ENCODE measurements at places on chromosomes 2 and 18.

GRCh38 chr2:27370816-27371620, 602 bp downstream of the SNX17 start:
- H3K4me3 ChIP-seq = peak overlapping the region; percentile 85
- peak overlapping the region; percentile 92 for H3K27ac ChIP-seq

DNA sequence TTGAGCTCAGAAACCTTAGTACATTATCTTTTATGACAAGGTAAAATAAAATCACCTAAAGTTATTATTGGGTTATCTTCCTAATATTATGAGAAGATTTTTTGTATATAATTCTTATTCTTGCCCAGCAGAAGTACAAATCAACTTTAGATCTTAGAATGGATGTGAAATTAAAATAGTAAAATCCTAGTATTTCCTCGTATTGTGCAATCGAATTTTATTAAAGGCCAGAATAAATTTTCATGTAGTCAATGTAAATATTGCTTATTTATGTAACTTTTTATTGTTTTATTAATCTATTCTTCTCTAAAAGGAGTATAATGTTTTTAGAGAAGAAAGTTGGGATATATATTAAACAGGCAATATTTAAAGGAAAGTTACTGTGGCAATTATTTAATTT, 12.7 kb downstream of the MARS2 start:
- H3K27me3 ChIP-seq = no peaks in the 10 kb centered on the region
- no peak overlapping the region for H3K4me3 ChIP-seq
- no peaks in the 10 kb centered on the region for H3K36me3 ChIP-seq
- no peak for DNase-seq
- H3K27ac ChIP-seq = no peak overlapping the region

GRCh38 chr2:127048969-127049897, 57.7 kb downstream of the BIN1 start:
- no peak overlapping the region for H3K4me3 ChIP-seq
- peaks cover 7% of the 10 kb centered on the region for H3K36me3 ChIP-seq
- peaks cover 4% of the 10 kb centered on the region for H3K27me3 ChIP-seq
- H3K27ac ChIP-seq = no peak overlapping the region

DNA sequence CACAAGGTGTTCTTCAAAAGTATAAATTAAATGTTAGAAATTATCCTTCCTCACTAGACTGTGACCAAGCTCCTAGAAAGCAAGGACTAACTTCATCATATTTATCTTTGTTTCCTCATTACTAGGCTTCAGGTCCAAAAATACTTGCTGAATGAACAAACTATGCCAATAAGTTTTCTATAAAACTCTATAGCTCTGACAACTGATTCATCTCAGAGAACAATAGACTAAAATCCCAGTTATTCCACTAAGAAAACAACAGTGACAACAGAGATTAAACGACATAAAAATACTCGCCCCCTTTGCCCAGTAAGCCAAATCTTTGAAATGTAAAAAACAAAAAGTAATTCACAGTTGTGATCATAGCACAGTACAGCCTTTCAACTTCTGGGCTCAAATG, 13.6 kb downstream of the TLK1 start:
- H3K27ac ChIP-seq = no peak overlapping the region
- H3K4me3 ChIP-seq = no peak overlapping the region
- no peaks in the 10 kb centered on the region for H3K4me1 ChIP-seq
- no peak for DNase-seq
- H3K27me3 ChIP-seq = no peaks in the 10 kb centered on the region

DNA sequence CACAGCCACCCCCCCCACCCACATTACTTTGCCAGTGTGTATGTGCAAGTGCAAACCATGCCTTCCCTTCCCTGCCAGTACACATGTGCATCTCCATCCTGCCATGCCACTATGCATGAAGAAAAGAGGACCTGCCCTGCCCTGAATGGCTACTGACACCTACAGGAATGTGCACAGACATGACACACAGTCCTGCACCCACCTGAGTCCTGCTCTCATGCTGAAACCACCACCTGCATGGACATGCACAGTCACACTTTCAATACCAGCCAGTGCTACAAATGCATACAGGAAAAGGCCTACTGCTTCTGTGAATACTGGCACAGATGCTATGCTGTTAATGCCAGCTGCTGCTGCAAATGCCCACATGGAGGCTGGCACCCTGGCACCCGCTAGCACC, 334.4 kb upstream of the DLGAP1 start:
- no peaks in the 10 kb centered on the region for H3K36me3 ChIP-seq
- no peak overlapping the region for H3K4me3 ChIP-seq
- no peaks in the 10 kb centered on the region for H3K27me3 ChIP-seq
- H3K27ac ChIP-seq = no peak overlapping the region
- no peaks in the 10 kb centered on the region for H3K4me1 ChIP-seq
- DNase-seq = no peak

DNA sequence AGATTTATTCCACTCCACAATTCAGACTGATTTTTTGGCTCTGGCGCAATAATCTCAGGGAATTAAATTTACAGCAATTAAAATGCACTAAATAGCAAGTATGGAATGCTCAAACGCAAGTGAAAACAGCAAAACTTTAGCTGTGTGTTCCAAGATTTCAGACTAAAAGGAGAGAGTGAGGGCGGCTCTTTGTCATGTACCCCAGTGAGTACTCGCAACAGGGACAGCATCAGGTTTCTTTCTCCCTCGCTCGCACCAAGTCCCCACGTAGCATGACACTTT, 1.1 kb downstream of the ROCK2 start:
- no peaks in the 10 kb centered on the region for H3K27me3 ChIP-seq
- H3K36me3 ChIP-seq = no peaks in the 10 kb centered on the region
- H3K27ac ChIP-seq = peak overlapping the region; percentile 97
- no peaks in the 10 kb centered on the region for H3K4me1 ChIP-seq
- H3K4me3 ChIP-seq = peak overlapping the region; percentile 100
- no peak for DNase-seq

DNA sequence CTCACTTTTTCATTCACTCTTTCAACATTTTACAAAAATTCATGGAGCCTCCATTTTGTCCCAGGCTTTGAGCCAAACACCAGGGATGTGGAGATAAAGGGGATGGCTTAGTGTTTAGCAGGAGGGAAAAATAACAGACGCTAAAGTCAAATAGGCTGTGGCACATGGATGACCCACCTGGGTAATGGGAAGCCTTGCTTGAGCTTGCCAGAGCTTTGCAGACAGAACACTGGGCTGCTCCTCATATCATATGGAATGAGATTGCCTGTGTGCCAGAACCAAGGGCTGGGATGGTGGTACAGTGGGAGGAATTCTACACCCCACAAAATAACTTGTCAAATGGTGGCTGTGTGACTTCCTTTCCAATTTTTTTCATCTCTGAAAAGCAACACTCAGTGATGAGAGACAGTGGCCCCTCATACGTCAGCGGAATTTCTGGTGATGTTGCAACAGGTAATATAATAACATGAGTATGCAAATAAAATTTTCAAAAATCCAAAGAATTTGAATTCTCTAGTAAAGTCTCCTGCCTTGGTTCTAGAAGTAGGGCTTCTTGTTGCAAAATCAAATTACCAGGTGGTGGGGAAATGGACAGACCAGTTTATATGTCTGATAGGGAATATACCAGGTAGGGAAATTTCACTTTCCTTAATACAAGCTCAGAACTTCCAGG, 252.9 kb downstream of the CLIP4 start:
- H3K36me3 ChIP-seq = no peaks in the 10 kb centered on the region
- DNase-seq = no peak
- no peaks in the 10 kb centered on the region for H3K27me3 ChIP-seq

GRCh38 chr2:11697103-11697871, 27.3 kb upstream of the NTSR2 start:
- H3K36me3 ChIP-seq = no peaks in the 10 kb centered on the region
- H3K4me1 ChIP-seq = peaks cover 22% of the 10 kb centered on the region
- DNase-seq = peak; percentile 83

- no peak overlapping the region for H3K27ac ChIP-seq
- H3K4me3 ChIP-seq = no peak overlapping the region
- no peaks in the 10 kb centered on the region for H3K4me1 ChIP-seq
- H3K27me3 ChIP-seq = no peaks in the 10 kb centered on the region
- H3K36me3 ChIP-seq = no peaks in the 10 kb centered on the region
These were observed 190.5 kb downstream of the ALPK2 start for GRCh38 chr18:58438161-58438957.

GRCh38 chr2:162125138-162125537, 26.9 kb downstream of the GCG start:
- H3K27ac ChIP-seq = no peak overlapping the region
- H3K27me3 ChIP-seq = no peaks in the 10 kb centered on the region
- no peaks in the 10 kb centered on the region for H3K36me3 ChIP-seq

DNA sequence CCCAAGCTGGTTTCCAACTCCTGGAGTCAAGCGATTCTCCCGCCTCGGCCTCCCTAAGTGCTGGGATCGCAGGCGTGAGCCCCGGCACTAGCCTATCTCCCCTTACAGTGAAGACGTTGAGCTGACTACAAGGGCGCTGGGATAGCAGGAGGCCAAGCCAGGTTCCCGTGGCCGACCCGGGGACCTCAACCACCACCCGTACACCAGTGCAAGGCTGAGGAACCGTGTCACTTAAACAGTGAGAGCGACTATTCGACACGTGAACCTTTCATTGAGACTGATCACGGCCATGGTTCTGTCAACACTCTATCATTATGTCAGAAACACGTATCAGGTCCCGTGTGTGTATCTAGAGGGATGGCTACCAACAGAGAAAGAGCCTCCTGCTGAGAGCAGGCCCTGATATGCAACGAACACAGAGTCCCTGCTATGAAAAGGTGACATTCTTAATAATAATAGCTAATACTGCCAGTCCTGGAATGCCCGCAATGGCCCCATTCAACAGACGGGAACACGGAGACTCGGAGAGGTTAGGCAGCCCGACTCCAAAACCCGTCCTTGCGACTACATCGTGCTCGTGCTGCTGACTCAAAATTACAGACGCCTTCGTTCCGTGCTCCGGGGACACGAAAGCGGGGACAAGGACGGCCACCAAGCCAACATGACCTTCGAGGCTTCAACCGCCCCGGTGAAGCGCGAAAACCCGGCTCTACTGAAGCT, 833 bp downstream of the AFG3L2 start:
- peaks cover 43% of the 10 kb centered on the region for H3K4me1 ChIP-seq
- H3K4me3 ChIP-seq = peak overlapping the region; percentile 83
- H3K36me3 ChIP-seq = no peaks in the 10 kb centered on the region
- no peak for DNase-seq
- H3K27ac ChIP-seq = peak overlapping the region; percentile 94

DNA sequence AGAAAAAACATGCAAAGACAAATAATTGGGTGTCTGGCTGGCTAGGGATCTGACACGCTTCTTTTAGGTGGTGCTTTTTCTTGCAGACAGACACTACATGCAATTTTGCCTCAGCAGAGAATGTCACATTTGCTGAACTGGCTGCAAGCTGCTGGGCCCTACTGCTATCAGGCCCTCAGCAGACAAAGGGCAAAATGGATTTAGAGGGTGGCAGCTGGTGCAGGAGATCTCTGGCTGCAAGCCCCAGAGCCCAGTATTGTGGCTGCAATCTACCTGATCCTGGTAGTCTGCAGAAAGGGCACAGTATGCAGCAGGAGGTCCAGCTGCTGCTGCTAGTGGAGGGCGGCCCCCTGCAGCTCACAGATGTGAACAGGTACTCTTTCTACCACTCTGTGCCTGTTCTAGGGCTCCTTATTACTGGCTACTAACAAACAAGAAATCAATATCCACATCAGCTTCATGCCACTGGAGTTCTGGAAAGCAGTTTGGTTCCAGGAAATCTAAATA, 796.7 kb upstream of the CELF4 start:
- no peaks in the 10 kb centered on the region for H3K27me3 ChIP-seq
- no peaks in the 10 kb centered on the region for H3K4me1 ChIP-seq
- H3K27ac ChIP-seq = no peak overlapping the region

GRCh38 chr2:230887342-230887741, 22.6 kb downstream of the ITM2C start:
- no peaks in the 10 kb centered on the region for H3K36me3 ChIP-seq
- no peak overlapping the region for H3K4me3 ChIP-seq
- no peak for DNase-seq
- H3K27ac ChIP-seq = no peak overlapping the region
- H3K4me1 ChIP-seq = no peaks in the 10 kb centered on the region

DNA sequence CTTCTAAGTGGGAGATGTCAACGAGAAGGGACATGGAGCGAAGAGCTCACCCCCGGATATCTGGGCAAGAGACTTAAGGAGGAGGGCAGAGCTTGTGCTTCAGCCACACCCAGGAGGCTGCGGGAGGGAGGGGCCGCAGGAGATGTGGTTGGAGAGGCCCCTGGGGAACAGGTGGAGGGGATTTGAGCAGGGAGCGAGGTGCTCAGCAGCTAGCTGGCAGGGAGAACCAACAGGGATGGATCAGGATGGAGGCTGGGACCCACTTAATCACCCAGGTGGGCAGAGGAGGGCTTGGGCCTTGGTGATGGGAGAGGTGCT, 78.3 kb downstream of the MBP start:
- no peaks in the 10 kb centered on the region for H3K36me3 ChIP-seq
- no peaks in the 10 kb centered on the region for H3K27me3 ChIP-seq
- no peak overlapping the region for H3K4me3 ChIP-seq
- DNase-seq = no peak
- H3K27ac ChIP-seq = peak overlapping the region; percentile 21

- no peaks in the 10 kb centered on the region for H3K27me3 ChIP-seq
- peaks cover 12% of the 10 kb centered on the region for H3K4me1 ChIP-seq
- H3K4me3 ChIP-seq = no peak overlapping the region
- H3K36me3 ChIP-seq = no peaks in the 10 kb centered on the region
- H3K27ac ChIP-seq = no peak overlapping the region
These were observed 216.4 kb upstream of the OSR1 start for GRCh38 chr2:19574778-19575260.

DNA sequence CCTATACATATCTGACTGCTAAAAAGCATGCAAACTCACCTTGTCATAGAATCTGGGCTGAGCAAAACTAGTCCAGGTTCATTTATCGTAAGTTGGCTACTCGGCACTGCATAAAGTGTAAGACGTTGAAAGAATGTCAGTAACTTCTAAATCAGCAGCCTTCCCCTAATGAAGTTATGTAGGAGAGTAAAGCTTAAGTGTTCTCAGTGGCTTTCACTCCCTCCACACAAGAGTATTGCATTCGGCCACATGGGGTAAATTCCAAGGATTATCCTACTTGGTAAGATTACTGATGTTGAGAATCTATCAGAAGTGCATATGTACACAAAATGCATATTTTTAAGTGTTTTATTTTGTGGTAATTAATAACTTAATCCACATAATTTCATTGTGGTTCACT, 130.1 kb downstream of the LCLAT1 start:
- no peak overlapping the region for H3K4me3 ChIP-seq
- DNase-seq = no peak
- no peaks in the 10 kb centered on the region for H3K4me1 ChIP-seq

DNA sequence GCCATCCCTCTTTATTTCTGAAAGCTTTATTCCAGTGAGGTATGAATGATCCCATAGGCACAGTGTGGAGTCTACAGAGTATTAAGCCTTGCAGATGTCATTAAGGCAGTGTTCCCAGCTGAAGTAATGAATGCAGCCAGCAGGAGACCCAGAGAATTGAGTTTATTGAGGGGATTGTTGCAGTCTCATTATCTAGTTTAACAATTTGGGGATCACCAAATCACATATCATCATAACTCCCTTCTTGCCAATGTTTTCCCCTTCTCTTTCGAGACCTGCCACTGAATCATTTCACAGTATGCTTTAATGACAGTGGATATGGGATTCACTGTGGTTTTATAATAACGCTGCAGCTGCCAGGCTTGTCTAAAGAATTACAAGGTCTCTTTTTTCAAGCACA, 249.3 kb upstream of the FSHR start:
- no peaks in the 10 kb centered on the region for H3K27me3 ChIP-seq
- no peaks in the 10 kb centered on the region for H3K36me3 ChIP-seq
- H3K4me3 ChIP-seq = no peak overlapping the region
- no peak for DNase-seq

GRCh38 chr18:76412818-76413565, 82.0 kb downstream of the ZNF516 start:
- peaks cover 4% of the 10 kb centered on the region for H3K4me1 ChIP-seq
- H3K4me3 ChIP-seq = no peak overlapping the region
- no peaks in the 10 kb centered on the region for H3K27me3 ChIP-seq
- no peak for DNase-seq
- no peaks in the 10 kb centered on the region for H3K36me3 ChIP-seq
